Kidney (tissue), 22 donors: ENCODE measurements at places on chromosomes 2 and 18. TPM values are rescaled to one million over a fixed set of nuclear protein-coding genes. Genes with fewer than 3 reads are reported as not detected.

The SPP2 gene
- total RNA-seq = not detected

The CERKL gene
- 8.0 TPM for total RNA-seq

DNA sequence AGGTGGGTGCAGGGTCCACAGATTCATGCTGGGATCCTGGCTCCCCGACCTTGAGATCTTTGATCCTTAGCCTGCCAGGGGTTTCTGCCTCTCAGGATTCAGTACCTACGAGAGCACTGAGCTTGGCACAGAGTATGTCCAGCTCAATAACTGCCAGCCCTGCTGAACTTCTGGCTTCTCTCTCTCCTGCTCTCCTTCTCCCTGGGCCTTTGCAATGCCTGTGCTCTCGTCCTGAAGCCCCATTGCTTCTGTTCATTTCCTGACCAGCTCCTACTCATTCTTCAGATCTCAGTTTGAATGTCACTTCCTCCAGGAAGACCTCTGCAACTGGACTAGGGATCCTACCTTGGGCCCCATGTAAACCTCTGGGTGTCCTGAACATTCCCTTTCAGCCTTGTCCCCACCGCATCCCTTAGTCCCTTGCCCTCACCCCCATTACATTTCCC is 113.8 kb upstream of the HAAO start:
- no peak for DNase-seq

DNA sequence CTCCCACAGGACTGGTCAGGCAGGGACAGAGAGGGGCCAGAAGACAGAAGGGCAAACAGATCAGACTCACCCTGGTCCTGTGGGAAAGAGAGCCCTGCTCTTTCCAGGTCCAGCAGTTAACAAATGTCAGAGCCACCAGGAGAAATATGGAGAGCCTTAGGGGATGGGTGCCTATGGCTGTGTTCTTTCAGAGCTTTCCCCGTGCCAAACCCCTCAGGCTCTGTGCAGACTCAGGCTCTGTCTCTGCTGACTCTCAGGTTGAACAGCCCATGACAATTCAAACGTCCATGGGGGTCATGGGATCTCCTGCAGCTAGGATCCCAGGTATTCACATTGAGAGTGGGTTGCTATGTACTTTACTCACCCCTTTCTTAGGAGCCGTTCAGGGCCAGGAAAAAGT is 120.8 kb upstream of the ERBB4 start:
- no peak for DNase-seq

GRCh38 chr2:29762239-29762638 is 159.1 kb downstream of the ALK start:
- DNase-seq = no peak

DNA sequence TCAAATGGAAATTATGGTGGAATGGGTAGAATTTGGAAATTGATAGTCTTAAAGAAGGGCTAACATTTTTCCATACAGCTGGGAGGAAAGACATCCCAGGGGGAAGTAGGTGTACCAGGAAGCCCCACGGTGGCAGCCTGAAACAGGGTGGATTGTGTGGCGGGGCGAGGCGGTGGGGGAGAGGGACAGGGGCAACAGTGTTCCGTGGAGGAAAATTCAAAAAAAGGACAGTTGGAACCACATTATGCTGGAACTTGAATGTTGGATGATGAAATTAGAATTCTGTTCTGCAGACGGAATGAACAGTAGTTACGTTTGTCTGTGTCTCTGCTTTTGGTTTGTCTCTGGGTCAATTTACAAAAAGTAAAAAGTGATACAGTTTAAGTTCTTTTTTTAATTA is 10.6 kb upstream of the CIB4 start:
- DNase-seq = no peak

DNA sequence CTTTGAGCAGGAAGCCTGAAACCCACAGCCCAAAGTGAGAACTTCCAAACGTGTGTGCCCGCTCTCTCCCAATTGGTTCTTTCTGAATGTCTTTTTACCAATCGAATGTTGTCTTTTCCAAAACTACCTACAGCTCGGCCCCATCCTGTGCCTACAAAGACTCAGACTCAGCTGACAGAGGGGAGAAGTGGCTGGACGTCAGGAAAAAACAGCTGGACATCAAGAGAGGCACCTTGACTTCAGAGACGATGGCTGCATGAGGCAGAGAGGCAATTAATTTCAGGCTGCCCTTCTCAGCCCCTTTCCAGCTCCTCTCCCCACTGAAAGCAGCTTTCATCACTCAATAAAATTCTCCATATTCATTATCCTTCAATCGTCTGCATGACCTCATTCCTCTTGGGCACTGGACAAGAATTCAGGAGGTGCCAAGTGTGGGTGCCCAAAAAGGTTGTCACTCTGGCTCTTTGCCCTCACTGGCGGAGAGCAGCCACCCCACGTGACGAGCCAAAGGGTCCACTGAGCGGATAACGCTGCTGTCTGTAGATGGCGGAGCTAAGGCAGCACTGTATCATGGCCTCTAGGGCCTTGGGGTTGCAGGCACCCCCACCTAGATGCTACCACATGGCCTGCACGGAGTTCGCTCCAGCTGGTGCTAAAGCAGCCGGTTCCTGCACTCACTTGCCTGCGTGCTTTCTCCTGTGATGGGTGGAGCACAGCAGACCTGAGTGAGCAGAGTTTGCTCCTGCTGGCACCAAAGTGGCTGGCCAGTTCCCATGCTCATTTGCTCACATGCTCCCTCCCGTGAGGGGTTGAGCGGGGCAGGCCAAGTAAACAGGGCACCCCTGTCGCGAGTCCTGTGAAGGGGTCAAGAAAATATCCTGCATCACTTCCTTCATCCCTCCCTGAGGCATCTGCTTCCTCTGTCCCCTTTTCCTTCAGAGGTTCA is 37.9 kb downstream of the FAM210A start:
- no peak for DNase-seq

- peak; percentile 58 for DNase-seq
These were observed 4.6 kb downstream of the PTGR3 start for GRCh38 chr18:75204269-75204731.
